ENCODE measurements at places on chromosomes 7 and 10. TPM values are rescaled to one million over a fixed set of nuclear protein-coding genes. Genes with fewer than 3 reads are reported as not detected.

CARD11 gene
- total RNA-seq, result 41.8 TPM

DNA sequence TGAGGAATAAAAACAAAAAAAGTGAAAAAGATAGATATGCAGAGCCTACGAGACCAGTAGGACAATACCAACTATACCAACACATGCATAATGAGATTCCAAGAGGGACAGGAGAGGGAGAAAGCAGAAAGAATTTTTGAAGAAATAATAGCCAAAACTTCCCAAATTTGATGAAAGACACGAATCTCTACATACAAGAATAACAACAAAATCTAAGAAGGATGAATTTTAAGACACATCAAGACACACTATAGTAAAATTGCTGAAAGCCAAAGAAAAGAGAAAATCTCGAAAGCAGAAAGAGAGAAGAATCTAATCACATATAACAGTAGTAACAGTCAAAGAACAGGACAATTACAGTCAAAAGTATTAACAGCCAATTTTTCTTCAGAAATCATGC, 7.5 kb upstream of the MAT1A start:
- H3K4me1 ChIP-seq, result no peaks in the 10 kb centered on the region
- H3K36me3 ChIP-seq, result no peaks in the 10 kb centered on the region
- peaks cover 3% of the 10 kb centered on the region for H3K27me3 ChIP-seq
- H3K27ac ChIP-seq, result no peak overlapping the region
- no peak overlapping the region for H3K4me3 ChIP-seq

ANKRD7 gene
- not detected for total RNA-seq

CALML5 gene
- total RNA-seq, result not detected

DNA sequence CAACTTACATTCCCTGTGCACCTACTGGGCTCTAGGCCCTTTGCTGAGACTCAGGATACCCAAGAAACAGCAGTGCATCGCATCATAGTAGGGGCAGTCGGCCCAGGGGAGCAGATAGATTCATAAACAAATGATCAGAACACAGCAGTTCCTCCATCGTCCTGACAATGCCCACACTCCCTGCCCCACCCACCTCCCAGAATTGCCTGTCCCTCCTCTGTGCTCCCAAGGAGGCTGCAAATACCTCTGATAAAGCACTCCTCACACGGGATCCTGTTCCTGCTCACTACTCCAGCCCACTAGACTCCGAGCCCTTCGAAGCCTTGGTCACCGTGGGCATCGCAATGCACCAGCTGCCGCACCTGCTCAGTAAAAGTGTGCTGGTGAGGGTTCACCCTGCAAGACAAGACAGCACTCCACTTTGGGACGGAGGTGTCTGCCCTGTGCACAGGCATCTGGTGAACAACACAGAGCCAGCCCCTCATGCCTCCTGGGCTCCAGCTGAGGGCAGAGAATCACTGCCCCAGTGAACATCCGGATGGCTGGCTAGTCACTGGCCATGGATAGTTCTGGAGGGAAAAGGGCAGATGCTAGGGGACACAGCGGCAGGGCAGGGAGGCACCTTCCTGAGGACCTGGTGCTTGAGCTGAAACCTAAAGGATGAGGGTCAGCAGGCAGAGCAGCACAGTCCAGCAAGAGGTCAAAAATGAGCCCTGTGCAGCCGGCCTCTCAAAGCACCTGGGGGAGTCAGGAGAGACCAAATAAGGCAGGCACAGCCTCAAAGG, 60.7 kb downstream of the TNS3 start:
- no peaks in the 10 kb centered on the region for H3K4me1 ChIP-seq
- no peaks in the 10 kb centered on the region for H3K27me3 ChIP-seq
- no peak overlapping the region for H3K4me3 ChIP-seq
- H3K36me3 ChIP-seq, result no peaks in the 10 kb centered on the region

- no peak overlapping the region for H3K4me3 ChIP-seq
- H3K36me3 ChIP-seq, result no peaks in the 10 kb centered on the region
- DNase-seq, result no peak
- H3K27ac ChIP-seq, result no peak overlapping the region
- H3K27me3 ChIP-seq, result no peaks in the 10 kb centered on the region
Observed at GRCh38 chr7:1276626-1277175, 44.0 kb downstream of the UNCX start.

DNA sequence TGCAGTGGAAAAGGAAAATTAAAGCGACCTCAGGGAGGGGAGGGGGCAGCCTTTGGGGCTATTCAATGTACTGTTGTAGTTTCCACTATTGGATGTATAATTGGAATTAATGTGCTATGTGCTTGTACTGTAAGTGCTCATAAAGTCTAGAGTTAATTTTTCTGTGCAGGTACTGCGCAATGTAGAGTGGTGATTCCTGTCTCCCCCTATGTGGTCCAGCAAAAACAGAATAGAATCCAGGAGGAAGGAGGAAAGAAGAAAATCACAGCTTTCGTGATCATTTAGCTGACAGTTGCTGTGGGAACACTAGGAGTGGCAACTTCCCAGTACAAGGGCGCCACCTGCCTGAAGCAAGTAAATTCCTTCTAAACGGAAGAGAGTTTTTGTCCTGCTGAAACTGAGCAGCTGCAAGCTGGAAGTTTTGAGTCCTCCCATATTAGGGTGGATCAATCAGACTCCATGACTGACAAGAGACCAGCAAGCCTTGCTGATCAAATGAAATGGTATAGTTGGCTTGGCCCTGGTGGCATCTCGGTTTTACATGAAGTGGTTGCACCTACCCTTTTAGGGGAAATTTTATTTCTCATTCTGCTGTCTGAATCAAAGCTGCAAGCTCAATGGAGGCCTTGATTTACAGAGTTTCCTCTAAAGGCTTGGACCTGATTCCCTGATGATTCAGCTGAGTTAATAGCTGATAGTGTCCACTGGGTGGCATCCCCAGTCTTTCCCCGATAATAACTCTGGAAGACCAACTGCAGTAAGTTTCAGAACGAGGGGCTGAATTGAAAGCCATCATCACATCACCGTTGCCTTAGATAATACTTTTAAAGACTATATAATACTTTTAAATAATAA, 299.8 kb downstream of the HGF start:
- H3K27me3 ChIP-seq, result peaks cover 7% of the 10 kb centered on the region
- no peaks in the 10 kb centered on the region for H3K4me1 ChIP-seq
- no peaks in the 10 kb centered on the region for H3K36me3 ChIP-seq
- peak; percentile 54 for DNase-seq

ZP3 gene
- 0.32 TPM for total RNA-seq

DNA sequence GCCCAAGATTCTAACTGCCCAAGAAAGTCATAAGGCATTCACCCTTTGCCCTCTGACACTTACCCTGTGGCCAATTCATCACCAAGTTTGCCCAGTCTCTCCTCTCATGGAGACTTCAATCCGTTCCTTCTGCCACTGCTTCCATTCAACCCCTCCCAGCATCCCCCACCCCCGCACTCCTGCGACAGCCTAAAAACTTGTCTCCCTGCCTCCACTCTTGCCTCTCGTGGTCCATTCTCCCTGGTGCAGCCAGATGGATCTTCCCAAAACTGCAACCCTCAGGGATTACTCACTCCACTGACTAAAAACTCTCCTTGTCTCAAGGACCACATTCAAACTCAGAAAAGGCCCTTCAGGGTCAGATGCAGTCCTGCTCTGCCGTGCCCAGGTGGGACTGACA, 32.3 kb upstream of the PLXNA4 start:
- no peak overlapping the region for H3K27ac ChIP-seq
- no peak for DNase-seq
- no peaks in the 10 kb centered on the region for H3K4me1 ChIP-seq
- H3K4me3 ChIP-seq, result no peak overlapping the region
- H3K36me3 ChIP-seq, result no peaks in the 10 kb centered on the region

OR2A12 gene
- not detected for total RNA-seq

DNA sequence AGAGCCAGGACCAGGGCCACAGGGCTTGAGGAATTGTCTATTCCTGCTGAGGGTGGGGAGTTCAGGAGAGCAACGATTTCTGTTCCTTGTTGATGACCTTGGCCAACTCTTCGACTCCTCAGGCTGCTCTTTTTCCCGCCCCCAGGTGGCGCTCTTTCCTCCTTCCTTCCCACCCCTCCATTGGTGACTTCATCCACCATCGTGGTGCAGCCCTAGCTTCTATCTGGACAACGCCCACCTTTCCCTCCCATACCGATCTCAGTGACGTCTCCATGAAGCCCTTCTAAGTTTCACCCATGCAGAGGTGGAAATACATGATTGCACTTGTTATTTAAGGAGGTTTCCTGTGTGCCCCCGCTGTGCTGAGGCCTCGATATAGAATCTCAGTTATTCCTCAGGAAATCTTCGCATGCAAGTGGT, 22.1 kb upstream of the CARD11 start:
- no peak overlapping the region for H3K27ac ChIP-seq
- no peak for DNase-seq
- no peak overlapping the region for H3K4me3 ChIP-seq
- H3K36me3 ChIP-seq, result no peaks in the 10 kb centered on the region
- H3K27me3 ChIP-seq, result peaks cover 10% of the 10 kb centered on the region

ARHGEF5 gene
- total RNA-seq, result 0.88 TPM

IDI1 gene
- total RNA-seq, result 63.6 TPM

DNA sequence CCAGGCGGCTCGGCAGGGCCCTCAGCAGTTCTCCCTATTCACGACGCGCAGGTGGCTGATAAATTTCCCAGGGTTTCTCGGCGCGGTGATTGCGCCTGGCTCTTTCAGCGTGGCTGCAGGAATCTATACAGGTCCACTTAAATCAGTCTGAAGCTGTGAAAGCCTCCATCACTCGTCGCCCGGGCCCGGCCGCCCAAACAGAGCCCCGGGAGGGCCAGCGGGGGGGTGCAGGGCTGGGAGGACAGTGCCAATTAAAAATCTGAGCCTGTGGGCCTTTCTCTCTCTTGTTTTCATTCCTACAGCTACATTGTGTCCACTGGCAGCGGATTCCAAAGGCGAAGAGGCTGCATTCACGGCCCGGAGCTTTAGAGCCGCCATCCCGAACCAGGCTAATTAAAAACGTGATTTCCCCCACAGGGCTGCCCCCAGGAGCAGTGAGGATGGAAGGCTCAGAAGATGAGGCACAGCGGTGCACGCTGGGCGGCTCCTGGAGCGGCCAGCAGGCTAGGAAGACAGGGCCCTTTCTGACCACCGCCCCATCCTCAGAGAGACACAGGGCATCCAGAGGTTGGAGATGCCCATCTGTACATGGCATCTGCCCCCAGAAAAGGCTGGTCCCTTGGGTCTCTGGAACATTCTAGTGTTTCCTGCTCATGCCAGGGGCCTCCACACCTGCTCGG, 100.7 kb downstream of the FAM53B start:
- no peak for DNase-seq
- peaks cover 28% of the 10 kb centered on the region for H3K4me1 ChIP-seq
- no peaks in the 10 kb centered on the region for H3K36me3 ChIP-seq
- H3K27me3 ChIP-seq, result no peaks in the 10 kb centered on the region

C10orf95 gene
- total RNA-seq, result not detected

FANK1 gene
- total RNA-seq, result 1.4 TPM

GRCh38 chr7:24123076-24123475, 160.9 kb upstream of the NPY start:
- no peak for DNase-seq
- no peak overlapping the region for H3K27ac ChIP-seq
- H3K36me3 ChIP-seq, result no peaks in the 10 kb centered on the region
- no peaks in the 10 kb centered on the region for H3K4me1 ChIP-seq
- H3K27me3 ChIP-seq, result no peaks in the 10 kb centered on the region

RET gene
- not detected for total RNA-seq

ACTL6B gene
- total RNA-seq, result not detected

EIF5AL1 gene
- 0.28 TPM for total RNA-seq

TRIM50 gene
- total RNA-seq, result not detected

C10orf143 gene
- 0.44 TPM for total RNA-seq

LRRTM3 gene
- total RNA-seq, result not detected

SFRP4 gene
- not detected for total RNA-seq

INPP5F gene
- total RNA-seq, result 26.6 TPM

- H3K27ac ChIP-seq, result no peak overlapping the region
- H3K27me3 ChIP-seq, result no peaks in the 10 kb centered on the region
- H3K36me3 ChIP-seq, result no peaks in the 10 kb centered on the region
Observed at GRCh38 chr7:129197771-129198170, 9.3 kb downstream of the SMO start.

GRCh38 chr7:129041142-129042085, 13.5 kb downstream of the TNPO3 start:
- no peak overlapping the region for H3K4me3 ChIP-seq
- H3K4me1 ChIP-seq, result peaks cover 12% of the 10 kb centered on the region
- peak; percentile 12 for DNase-seq
- peak overlapping the region; percentile 27 for H3K27ac ChIP-seq

- H3K27me3 ChIP-seq, result no peaks in the 10 kb centered on the region
- H3K4me3 ChIP-seq, result no peak overlapping the region
- no peak overlapping the region for H3K27ac ChIP-seq
- H3K36me3 ChIP-seq, result no peaks in the 10 kb centered on the region
- no peak for DNase-seq
Observed at GRCh38 chr7:44408596-44408995, 81.9 kb downstream of the NUDCD3 start.

DNA sequence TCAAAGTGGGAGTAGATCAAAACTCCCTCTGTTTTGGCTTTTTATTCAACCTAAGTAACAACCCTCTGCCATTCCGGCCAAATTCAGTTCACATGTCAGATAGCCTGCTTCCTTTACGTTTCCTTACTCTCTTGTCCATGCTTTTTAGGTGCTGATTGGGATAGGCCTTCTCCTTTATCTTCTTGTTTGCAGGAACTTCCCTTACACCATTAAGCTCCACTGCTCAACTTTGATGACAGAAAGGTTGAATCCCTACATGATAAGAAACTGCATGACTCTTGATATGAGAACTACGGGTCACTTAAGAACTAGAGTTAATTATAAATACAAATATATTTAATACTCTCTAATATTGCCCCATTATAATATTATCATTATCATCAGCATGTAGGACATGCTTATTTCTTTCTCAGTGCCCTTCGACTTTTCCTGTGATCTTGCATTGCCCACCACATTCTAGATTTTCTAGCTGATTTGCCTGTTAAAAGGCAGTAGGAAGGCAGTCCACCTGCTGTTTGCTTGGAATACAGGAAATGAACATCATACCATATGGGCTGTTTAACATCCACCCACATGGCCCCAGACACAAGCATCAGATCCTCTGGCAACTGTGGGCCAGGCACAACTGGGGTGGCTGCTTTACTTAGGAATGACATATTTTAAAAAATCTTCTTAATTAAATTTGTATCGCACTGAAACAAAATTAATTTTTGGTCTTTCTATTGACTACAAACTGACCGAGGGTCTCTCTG, 59.7 kb upstream of the CCDC6 start:
- no peaks in the 10 kb centered on the region for H3K4me1 ChIP-seq
- no peaks in the 10 kb centered on the region for H3K27me3 ChIP-seq
- H3K36me3 ChIP-seq, result no peaks in the 10 kb centered on the region
- no peak overlapping the region for H3K4me3 ChIP-seq

GRCh38 chr7:137957887-137958286, 44.0 kb downstream of the CREB3L2 start:
- H3K4me3 ChIP-seq, result no peak overlapping the region
- no peak for DNase-seq
- H3K27ac ChIP-seq, result no peak overlapping the region
- H3K4me1 ChIP-seq, result peaks cover 3% of the 10 kb centered on the region
- H3K27me3 ChIP-seq, result no peaks in the 10 kb centered on the region
- peaks cover 4% of the 10 kb centered on the region for H3K36me3 ChIP-seq

- no peaks in the 10 kb centered on the region for H3K4me1 ChIP-seq
- no peaks in the 10 kb centered on the region for H3K36me3 ChIP-seq
Observed at GRCh38 chr7:79822620-79823240, 311.9 kb upstream of the GNAI1 start.

GRCh38 chr10:77593771-77594470, 43.7 kb downstream of the KCNMA1 start:
- no peaks in the 10 kb centered on the region for H3K4me1 ChIP-seq
- no peak overlapping the region for H3K4me3 ChIP-seq
- H3K27me3 ChIP-seq, result no peaks in the 10 kb centered on the region

BTBD16 gene
- total RNA-seq, result 0.78 TPM

Measured in endothelial cell of umbilical vein (primary cell).